SHP77 (cell line): ENCODE measurements at places on chromosomes 6 and 20.

GRCh38 chr6:58419321-58419720 is 1101.9 kb downstream of the PRIM2 start:
- DNase-seq, result no peak

GRCh38 chr6:142752348-142752747 is 192.6 kb downstream of the HIVEP2 start:
- DNase-seq, result no peak

GRCh38 chr6:27370391-27370790 is 18.2 kb upstream of the ZNF391 start:
- no peak for DNase-seq

- no peak for DNase-seq
Observed at GRCh38 chr6:1494671-1495070, 105.3 kb downstream of the FOXF2 start.

DNA sequence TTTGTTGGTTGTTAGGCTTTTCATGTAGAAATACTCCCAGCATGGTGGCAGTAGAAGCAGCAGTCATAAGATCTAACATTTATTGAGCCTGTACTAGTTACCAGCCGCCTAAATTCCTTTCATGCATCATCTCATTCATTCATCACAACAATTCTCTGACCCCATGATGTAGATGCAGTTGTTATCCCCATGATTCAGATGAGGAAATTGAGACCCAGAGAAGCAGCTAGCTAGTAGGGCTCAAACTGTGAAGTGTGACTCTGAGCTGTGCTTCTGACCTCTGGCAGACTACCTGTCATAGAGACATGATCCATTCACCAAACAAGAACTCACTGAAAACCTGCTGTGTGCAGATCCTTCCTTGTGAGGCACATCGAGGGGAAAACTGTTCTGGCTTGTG is 16.9 kb downstream of the RREB1 start:
- no peak for DNase-seq

DNA sequence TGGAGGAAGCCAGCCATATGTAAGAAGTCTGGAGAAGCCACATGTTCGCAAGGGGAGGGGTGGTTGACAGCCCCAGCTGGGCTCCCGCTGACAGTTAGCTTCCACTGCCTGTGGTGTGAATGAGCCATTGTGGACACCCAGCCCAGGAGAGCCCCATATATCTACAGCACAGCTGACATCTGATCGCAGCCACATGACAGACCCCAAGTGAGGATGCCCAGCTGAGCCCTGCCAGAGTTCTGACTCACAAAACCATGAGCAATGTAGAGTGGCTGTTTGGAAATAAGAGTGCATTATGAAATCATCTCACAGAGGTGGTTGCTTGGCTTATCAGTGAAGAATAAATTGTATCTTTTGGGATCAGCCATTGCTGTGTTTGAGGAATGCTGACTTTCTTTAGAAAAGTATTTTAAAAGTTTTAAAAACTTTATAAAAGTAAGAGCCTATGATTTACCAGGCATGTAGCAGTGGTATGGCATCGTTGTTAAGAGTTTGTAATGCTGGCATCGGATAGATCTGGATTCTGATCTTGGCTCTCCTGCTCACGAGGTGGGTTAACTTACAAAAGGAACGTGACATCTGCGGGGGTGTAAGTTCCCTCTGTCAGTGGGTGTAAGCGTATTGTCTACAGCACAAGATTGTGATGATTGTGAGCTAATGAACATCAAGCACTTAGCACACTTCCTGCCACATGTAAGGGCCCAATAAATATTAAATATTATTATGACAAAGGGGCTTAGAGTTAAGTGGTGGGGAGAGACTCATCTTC is 24.1 kb downstream of the CFAP61 start:
- no peak for DNase-seq

DNA sequence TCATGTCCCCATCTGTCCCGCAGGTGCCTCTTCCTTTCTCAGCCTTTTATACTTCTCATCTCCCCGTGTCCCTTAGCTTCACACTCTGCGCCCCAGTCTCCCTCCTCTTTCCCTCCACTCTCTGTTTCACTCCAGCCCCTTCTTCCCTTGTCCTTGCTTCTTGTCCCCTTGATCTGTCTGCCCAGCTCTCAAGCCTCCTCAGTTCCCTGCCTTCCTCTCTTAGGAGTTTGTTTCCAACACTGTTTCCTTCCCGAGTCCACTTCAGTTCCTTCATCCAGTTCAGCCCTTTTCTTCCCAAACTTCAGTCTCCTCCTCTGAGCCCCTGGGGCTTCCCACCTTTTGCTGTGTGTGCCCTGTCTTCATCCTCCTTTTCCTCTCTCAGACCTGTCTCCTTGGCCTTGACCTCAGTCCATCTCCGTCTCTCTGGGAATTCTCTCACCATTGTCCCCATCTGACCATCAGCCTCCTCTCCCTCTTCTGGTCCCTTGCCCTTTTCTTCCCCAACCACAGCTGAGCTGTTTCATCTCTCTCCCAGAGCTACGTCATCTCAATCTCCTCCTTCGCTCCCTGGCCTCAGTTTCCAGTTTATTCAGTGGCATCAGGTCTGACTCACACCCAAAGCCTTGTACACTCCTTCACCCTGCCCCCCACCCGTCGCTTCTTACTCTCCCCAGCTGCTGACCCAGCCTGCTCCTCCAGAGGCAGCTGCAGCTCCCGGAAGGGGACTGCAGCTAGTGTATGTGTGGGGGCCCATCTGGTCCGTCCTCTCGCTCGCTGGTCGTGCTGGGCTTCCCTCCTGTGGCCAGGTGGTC is 2.7 kb upstream of the DDR1 start:
- peak; percentile 43 for DNase-seq

- DNase-seq, result no peak
Observed at GRCh38 chr6:114055349-114055748, 84.4 kb upstream of the HDAC2 start.

DNA sequence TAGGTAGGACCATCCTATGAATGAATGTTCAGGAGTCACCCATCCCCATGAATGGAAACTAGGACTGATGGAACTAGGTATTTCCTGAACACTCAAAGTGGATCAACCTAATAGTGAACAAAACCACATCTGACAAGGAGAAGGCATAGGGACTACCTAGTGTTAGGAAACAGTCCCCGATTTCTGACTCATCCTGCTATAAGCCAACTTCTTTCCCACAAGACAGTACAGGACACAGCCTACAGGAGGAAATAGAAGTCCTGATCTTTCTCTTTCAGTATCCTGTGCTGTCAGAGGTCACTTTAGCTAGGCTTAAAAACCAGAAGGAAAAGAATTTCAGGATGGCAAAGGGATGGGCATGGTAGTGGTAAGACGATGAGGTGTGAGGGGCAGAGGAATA is 19.5 kb upstream of the GMDS start:
- no peak for DNase-seq

GRCh38 chr6:42066156-42066675 is 15.9 kb downstream of the TAF8 start:
- DNase-seq, result no peak

DNA sequence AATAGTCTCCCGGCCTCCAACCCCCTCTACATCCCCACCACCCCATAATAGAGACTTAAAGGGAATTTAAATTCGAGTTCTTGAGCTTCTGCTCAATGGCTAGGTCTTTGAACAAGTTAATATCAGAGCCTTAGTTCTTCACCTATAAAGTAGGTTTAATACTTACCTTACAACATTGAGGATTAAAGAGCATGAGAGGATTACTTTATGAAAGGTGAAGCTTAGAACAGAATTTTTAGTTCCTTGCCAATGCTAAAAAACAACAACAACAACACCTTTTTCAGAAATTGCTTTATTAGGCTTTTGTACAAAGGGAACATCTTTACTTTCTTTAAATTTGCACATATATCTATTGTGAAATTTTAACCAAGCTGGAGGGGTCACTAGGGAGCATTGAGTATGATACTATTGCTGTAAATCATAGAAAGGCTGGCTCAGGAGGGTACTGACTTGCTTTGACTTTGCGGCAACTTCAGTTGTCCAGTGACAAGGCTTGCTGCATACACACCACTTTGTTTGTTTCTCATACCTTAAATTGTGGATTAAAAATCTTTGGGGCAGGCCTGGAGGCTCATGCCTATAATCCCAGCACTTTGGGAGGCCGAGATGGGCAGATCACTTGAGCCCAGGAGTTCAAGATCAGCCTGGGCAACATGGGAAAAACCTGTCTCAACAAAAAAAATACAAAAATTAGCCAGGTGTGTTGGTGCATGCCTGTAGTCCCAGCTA is 9.7 kb downstream of the TOP1 start:
- DNase-seq, result no peak

GRCh38 chr20:4972506-4973251 is 28.6 kb downstream of the SLC23A2 start:
- DNase-seq, result no peak

GRCh38 chr6:117989086-117989485 is 82.0 kb downstream of the SLC35F1 start:
- no peak for DNase-seq

DNA sequence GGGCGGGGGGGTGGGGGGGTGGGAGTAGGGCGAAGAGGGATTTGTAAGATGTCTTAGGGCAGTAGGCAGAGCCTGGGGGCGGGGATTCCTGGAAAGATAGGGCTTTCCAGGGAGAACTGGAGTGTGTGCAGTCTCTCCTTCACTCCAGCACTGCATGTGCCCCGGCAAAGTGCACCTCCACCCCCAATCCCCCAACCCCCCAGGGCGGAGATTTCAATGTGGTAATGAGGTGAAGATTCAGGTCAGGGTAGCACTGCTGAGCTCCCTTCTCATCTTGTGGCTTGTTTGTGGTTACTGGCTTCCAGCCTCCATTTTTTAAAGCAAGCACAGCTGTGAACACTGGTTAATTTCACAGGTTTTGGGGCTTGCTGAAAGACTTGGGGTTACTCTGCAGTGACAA is 5.9 kb downstream of the TMEM239 start:
- DNase-seq, result no peak

DNA sequence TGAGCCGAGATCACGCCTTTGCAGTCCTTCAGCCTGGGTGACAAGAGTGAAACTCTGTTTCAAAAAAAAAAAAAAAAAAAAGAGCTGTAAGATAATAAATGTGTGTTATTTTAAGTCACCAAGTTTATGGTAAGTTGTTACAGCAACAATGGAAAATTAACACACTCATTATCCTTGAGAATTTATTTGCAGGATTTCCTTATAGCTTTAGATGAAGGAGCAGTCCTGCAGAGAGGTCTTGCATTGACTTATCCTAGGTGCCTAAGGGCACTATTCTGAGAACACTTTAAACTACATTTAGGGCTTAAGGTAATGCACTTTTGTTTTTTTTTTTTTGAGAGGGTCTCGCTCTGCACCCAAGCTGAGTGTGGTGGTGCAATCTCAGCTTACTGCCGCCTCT is 13.8 kb upstream of the SCAF8 start:
- no peak for DNase-seq

DNA sequence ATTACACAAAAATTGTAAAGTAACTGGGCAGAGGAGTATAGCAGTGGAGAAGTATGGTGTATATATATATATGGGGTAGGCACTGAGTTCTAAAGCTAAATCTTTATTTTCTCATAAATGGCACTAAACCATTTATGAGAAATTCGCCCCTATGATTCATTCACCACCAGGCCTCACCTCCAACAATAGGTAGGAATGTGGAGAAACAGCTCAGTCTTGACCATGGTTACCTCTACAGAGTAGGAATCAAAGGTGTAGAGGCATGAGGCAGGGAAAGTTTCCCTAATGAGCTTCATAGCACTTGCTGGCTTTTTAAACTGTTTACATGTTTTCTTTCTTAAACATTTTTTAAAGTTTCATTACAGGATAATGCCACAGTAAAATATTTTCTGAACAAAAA is 36.9 kb upstream of the SUMO4 start:
- no peak for DNase-seq

GRCh38 chr6:137689377-137689776 is 177.7 kb upstream of the TNFAIP3 start:
- no peak for DNase-seq

DNA sequence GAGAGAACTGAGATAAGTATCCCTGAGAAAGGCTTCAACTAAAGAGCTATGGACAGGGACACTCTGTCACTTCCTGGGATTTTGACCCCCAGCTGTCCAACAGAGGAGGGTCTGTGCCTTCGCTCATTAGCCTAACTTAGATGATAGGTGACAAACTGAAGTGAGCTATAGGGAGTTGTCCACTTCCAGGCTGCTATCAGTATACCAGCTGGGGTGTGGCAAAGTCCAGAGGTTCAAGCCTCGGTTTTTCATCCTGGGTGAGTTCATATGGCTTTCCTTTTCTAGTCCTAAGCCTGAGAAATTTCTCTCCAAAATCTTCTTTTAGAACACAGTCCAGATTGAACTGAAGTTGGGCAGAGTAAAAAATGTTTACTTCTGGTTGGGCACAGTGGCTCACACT is 5.9 kb upstream of the PAQR8 start:
- DNase-seq, result no peak

- DNase-seq, result no peak
Observed at GRCh38 chr20:17161673-17162481, 65.0 kb upstream of the PCSK2 start.
